Activated CD8-positive, alpha-beta memory T cell treated with anti-CD3 and anti-CD28 coated beads for 1 hour (primary cell): ENCODE measurements at places on chromosomes 7 and 10.

- DNase-seq = no peak
Measured at GRCh38 chr7:111107579-111107978, 16.7 kb downstream of the LRRN3 start.

- DNase-seq = no peak
Measured at GRCh38 chr7:112433289-112433688, 17.0 kb upstream of the IFRD1 start.

- DNase-seq = no peak
Measured at GRCh38 chr7:141286522-141286921, 212.7 kb downstream of the TMEM178B start.

DNA sequence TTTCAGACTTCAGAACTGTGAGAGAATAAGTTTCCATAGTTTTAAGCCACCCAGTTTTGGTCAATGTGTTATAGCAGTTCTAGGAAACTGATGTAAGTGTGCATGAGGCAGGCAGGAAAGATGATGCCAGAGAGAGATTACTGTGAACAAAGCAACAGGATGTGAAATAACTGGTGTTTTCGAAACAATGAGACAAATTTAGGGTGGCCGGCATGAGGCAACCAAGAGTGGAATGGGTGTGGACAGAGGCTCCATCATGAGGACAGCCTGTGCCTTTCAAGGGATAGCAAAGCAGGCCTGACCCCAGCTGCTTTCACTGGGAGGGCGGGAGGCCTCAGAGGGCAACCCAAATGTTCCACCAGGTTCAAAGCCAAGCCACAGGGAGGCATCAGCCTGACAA lies 67.3 kb upstream of the UCN3 start:
- DNase-seq = no peak

DNA sequence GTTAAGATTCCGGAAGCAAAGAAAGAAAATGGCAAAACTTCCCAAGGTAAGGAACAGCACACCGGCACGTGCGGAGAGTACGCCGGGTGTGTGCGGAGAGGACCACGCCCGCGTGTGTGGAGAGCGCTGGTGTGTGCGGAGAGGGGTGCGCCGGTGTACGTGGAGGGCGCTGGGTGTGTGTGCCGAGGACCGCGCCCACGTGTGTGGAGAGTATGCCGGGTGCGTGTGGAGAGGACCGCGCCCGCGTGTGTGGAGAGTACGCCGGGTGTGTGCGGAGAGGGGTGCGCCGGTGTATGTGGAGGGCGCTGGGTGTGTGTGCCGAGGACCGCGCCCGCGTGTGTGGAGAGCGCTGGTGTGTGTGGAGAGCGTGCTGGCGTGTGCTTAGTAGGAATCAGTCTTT lies 48.6 kb upstream of the DPYSL4 start:
- DNase-seq = no peak

DNA sequence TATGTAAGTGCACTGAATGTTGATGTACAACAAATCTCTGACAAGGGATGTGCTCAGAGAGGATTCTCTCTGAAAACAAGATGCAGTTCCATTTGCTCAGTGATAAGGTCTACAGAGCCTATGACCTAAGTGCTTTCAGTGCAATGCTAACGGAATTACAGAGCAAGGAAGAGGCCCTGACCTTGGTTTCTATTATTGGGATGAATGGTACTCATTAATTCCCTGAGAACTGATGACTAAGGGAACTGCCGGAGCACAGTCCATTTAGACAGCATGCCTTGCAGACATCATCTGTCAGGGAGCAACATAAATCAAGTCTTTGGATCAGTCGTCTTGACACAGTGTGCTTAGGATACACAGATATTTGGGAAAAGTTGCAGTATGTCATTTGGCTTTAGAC lies 340.8 kb downstream of the PHTF2 start:
- DNase-seq = no peak

GRCh38 chr7:29926741-29927140 lies 62.9 kb downstream of the SCRN1 start:
- DNase-seq = no peak

DNA sequence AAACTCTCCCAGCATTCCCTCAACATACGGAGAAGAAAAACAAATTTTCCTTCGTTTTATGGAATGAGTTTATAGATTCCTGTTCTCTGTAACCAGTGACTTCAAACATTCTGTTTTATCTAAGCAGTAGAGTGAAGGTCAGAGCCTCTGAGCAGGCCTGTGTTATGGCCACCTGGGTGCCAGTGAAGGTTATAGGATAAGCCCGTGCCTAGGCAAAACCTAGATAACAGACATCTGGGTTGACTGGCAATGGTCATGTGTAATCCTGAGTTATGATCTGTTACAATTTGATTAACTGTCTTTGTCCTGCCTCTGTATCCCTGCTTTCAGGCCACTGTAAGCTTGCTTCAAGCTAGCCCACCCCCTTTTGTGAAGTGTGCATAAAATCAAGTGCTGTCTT lies 8.3 kb downstream of the LSM5 start:
- DNase-seq = no peak

DNA sequence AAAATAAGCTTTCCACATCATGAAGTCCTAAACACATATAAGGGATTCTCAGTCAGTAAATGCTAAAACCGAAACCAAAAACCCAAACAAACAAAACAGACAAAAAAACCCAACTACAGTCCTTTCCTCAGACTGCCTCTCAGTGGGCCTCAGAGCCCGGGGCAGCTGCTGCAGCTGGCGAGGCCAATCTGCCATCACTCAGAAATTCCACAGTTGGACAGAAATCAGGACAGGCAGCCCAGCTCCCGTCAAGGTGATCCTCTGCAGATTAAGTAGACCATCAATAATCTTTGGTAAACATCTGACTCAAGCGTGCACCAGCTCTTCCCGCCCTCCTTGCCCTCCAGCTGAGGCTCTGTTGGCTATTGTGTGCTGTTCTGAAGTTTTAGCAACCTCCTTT lies 142.2 kb downstream of the ATXN7L1 start:
- no peak for DNase-seq
